Urothelium cell line (cell line): ENCODE measurements at places on chromosomes 1 and 21.
A peak's percentile ranks its signal among the peaks of the same experiment; 100 is the strongest.

DNA sequence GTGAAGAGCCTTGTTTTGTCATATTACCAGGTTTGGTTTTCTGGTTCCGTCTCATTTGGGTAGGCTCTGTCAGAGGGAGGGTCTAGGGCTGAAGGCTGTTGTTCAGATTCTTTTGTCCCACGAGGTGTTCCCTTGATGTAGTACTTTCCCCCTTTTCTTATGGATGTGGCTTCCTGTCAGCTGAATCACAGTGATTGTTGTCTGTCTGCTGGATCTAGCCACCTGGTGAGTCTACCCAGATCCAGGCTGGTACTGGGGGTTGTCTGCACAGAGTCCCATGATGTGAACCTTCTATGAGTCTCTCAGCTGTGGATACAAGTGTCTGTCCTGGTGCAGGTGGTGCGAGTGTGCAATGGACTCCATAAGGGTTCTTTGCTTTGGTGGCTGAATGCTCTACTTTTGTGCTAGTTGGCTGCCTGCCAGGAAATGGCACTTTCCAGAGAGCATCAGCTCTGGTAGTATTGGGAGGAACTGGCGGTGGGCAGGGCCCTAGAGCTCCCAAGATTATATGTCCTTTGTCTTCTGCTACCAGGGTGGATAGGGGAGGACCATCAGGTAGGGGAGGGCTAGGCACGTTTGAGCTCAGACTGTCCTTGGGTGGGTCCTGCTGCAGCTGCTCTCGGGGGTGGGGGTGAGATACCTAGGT is 246.0 kb downstream of the RYR2 start:
- DNase-seq: no peak

- no peak for DNase-seq
Observed at GRCh38 chr1:200640963-200641401, 20.4 kb upstream of the KIF14 start.

DNA sequence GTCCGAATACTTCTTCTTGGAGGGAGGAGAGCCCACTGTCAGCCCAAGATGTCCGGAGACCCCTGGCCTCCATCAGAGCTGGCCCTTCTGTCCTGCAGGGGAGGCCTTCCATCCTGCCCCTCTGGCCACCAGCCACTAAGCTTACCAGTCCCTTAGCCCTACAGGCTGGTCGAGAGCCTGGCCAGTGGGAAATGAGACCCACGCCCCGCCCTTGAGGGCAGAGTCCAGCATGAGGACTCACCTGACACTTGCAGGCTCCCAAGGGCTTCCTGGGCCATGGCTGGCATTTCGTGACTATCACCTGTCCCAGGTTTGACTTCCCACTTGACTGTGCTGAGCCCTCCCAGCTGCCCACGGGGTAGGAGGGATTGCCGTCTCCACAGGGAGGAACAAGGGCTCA is 361.8 kb upstream of the VAMP3 start:
- no peak for DNase-seq

- DNase-seq: peak; percentile 80
Observed at GRCh38 chr1:39671793-39672550, at the start of gene NT5C1A. Gene NT5C1A, minus strand, starts transcription at chr1:39672107. Its CDS starts 69 bp downstream, at chr1:39672038.

- DNase-seq: no peak
Observed at GRCh38 chr1:85054664-85055063, 6.4 kb upstream of the MCOLN3 start.

DNA sequence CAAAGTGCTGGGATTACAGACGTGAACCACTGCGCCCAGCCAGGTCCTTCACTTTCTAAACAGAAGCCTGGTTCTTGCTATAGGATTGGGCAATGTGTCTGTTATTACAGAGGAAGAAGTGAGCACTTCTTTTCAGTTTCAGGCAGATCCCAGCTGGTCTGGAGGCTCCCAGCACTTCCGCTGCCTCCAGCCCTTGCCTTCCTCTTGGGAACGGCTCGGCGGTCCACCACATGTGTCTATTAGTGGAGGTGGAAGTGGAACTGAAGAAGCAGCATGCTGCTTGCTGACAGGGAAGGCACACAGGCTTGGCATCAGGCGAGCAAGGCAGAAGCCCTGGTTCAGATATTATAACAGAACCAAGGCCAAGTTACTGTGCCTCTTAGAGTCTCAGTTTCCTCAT is 17.0 kb downstream of the MKNK1 start:
- no peak for DNase-seq

DNA sequence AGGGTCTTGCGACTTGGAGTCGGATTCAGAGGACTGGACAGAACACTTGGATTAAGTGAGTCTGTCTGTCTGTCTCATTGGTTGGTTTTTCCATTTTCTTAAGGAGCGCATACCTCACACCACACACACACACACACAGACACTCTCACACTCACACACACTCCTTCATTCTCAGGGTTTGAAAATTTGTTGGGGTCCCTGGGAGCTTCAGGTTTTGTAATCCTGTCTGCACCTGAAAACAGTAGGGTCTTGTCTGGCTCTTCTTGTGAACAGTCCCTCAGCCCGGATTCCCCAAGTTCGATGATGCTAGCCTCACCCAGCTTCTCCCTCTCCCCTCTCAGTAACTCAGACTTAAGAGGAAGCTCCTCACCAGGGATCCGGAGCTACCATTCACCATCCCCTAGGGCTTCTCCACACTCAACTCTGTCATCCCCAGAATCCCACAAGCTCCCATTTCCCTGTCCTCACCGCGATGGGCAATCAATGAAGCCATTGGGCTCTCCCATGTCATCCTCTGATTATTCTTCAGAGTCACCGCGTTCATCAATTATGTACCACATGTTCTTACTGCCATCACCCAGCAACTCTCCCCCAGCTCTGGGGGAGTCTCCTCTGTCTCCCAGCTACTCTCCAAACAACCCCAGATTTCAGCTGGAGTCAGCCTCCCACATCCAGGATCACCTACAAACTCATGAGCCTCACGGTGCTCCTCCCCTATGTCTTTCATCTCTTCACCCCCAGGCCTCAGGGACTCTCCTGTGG is 1530.9 kb upstream of the TPTE start:
- no peak for DNase-seq

GRCh38 chr1:114586513-114587047 is 5.2 kb upstream of the BCAS2 start:
- no peak for DNase-seq

GRCh38 chr1:7554385-7555235 is 216.5 kb upstream of the VAMP3 start:
- no peak for DNase-seq

GRCh38 chr21:25831300-25831960 is 96.7 kb downstream of the GABPA start:
- DNase-seq: no peak

DNA sequence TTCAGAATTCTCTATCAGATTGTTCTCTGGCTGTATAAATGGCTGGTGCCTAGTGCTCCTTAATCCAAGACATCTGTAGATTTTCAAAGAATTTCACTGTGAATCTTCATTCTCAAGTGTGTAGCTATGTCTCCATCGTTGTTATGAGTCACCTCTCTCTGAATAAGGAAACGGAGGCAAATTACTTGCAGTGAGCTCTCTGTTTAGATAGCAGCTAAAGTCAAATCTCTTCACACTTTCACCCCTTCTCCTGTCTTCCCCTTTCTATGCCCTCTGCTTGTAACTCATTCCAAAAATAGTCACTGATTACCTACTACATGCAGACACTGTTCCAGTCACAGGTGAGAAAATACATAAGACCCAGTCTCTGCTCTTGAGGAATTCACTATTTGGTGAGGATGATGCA is 39.7 kb downstream of the CHML start:
- no peak for DNase-seq

- no peak for DNase-seq
Observed at GRCh38 chr1:209557221-209557620, 26.3 kb upstream of the CAMK1G start.

DNA sequence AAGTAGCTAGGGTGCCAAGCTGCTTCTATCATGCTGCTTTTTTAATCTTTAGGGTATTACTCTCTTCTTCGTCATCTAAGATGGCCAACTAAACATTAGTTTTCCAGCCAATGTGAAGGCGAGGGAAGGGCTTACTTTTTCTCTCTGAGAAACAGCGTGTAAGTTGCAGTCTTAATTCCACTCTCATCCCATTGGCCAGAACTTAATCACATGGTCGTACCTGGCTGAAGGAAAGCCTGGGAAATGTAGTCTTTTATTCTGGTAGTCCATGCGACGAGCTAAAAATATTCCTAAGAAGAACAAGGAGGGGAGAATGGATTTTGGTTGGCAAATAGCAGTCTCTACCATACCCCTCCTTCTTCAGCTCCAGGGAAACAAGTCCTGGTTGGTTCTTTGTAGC is 21.5 kb downstream of the DNAJC6 start:
- DNase-seq: no peak
